ENCODE measurements at places on chromosomes 16 and 17.

DNA sequence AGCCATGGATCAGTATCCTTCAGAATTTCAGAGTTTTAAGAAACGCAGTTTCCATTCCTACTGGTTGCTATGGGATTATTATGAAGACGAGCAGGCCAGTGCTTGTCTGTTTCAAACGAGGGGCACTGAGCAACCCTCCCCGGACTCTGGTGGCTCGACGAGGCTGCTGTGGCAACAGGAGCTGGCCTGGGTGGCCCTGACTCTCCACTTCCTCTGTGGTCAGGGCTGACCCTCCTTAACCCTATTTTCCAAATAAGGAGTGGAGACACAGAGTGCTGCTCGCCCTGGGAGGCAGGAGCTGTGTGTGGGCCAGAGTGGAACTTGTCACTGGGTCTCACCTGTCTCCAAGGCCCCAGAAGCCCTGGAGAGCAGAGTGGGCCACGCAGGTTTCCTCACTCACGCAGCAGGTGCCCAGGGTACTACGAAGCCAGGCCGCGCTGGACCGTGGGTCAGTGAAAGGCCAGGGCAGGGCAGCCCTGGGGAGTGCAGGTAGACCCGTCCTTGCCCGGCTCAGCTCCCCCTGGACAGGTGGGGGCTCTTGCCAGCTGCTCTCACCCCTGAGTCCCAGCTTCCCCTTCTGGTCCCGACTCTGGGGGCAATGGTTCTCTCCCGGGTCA, 3.3 kb downstream of the GALNS start:
- no peak for DNase-seq

GRCh38 chr16:58644765-58645487, 15.3 kb upstream of the CNOT1 start:
- DNase-seq, result no peak

- DNase-seq, result no peak
Observed at GRCh38 chr17:81115749-81116464, 49.4 kb upstream of the PVALEF start.

DNA sequence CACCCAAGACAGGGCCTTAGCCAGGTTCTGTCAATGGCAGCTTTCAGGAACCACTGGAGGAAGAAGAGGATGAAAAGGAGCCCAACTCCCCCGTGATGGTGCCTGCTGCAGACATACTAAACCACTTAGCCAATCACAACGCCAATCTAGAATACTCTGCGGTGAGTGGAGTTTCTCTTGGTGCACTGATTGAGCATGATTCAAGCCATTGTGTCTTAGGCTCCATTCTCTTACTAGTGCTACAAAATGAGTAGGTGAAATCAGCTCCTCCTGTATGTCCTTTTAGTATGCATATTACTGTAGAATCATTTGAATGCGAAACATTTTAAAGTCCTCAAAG, 1.4 kb downstream of the SETD6 start:
- no peak for DNase-seq

GRCh38 chr16:65523283-65523944, 401.6 kb upstream of the CDH11 start:
- no peak for DNase-seq

DNA sequence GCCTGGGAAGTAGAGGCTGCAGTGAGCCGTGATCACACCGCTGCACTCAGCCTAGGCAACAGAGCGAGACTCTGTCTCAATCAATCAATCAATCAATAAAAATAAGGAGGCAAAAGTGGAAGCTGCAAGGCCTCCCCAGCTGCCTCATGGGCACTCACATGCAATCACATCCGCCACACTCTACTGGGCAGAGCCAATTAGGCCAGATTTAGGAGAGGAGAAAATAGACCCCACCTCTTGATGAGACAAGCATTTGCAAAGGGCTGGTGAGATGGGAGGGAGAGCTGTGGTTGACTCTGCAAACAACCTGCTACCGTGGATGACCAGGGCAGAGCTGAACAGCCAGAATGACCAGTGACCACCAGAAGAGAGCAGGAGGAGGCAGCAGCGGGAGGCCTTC, 14.7 kb upstream of the GSG1L start:
- DNase-seq, result no peak

DNA sequence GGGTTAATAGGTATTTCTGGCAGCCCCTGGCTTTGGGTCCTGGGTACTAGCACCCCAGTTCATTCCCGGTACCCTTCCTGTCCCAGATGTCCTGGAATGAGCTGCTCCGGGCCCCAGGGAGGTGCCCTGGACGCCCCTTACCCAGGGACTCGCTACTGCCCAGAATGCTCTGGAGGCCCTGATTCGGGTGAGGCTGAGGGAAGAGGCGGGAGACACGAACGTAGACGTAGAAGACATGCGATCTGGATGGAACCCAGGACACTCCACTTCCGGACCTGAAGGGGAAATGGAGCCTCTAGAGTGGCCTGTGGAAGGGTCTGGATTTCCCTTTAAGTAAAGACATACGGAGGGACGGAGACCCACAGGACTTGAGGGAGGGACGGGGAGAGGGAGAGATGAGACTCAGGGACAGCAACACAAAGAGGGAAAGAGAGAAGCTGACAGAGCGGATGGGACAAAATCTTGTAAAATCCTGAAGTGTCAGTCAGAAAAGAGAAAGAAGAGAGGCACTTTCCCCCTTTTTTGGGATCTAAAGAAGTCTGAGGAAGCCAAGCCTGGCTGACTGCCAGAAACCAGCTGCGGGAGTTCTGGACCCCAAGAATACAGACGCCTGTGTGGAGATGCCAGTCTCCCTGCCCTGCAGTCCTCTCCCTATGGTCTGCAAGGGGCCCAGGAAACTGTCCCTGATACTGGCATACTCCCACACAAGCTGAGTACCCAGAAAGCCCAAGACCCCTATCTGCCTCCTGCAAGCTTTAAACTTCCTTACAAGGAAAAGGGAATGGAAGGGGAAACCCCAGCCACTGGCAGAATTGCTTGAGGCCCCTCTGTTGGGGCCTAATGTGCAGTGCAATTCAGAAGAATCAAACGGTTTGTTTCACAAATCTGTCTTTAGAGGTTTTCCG, 1.0 kb upstream of the HOXB13 start:
- DNase-seq, result no peak

All from WERI-Rb-1 (cell line).